ENCODE measurements at places on chromosomes 13 and 19.

DNA sequence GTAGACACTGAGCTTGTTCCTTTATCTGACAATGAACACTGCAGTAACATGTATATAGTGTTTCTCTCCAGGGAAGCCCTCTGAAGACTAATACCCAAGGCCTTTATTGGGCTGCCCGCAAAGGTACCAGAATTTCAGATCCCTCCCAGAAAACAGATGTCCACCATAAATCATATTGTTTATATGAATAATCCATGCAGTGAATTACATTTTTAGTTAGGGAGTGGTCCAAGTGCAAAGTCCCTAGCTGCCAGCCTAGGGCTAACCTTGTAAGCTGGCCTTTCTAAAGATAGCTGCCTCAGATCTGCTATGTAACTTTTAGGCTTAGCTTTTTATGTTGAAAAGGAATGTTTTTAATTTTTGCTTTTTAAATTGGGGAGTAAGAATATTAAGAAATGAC, 44.7 kb downstream of the TDRD3 start:
- no peak for DNase-seq

DNA sequence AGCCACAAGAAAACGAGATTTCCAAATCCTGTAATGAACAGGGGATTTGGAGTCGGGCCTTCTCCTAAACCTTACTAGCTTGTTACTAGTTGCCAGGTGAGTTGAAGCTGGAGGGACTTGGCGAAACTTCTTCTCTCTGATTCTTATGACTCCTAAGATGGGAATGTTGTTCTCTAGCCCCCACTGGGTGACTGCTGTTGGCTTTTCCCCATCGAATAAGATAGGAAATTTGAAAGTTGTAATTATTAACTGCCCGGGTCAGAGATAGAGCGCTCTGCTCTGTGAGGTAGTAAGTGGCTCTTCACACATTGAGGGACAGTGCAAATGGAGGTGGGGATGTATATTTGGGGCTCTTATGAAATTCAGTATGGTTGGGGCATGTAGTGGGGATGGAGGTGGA, 111.2 kb upstream of the MBNL2 start:
- no peak for DNase-seq

DNA sequence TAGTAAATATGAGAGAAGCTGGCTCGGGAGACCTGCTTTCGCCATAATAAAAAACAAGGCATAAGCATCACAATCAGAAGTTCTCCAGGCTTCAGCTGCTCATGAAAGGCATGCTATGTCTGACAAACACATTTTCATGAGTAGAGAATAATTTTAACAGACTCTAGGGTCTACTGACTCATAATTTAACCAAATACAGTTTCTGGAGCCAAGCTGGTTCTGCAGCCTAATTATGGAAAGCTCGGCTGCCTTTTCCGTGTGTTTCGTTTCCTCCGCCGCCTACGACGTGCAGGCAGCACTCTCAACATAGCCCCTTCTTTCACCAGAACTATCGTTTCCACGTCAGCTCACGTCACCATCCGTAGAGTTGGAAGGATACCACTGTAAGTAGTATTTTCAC, 5.7 kb downstream of the MCF2L start:
- no peak for DNase-seq

DNA sequence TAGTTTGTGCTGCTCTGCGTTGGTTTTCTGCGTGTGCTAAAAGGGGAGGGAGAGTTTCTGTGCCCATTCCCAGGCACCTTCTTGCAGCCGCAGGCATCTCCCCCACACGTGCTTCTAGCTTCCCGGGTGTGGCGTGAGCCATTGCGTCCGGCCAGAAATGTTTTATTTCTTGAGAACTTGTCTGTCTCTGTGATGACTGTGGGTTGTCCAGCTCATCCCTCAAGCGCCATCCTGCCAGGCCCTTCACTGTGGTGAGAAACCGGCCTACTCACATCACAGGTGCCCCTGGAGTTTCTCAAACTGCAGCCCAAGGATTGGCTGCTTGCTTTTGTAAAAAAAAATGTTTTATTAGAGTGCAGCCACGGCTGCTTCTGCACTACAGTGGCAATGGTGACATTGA, 24.2 kb downstream of the EPN1 start:
- no peak for DNase-seq

GRCh38 chr13:88074794-88075510, 403.8 kb downstream of the SLITRK5 start:
- DNase-seq, result no peak

GRCh38 chr13:80441968-80442367, 101.0 kb upstream of the SPRY2 start:
- DNase-seq, result no peak

- DNase-seq, result no peak
These were observed 2.7 kb downstream of the TNPO2 start for GRCh38 chr19:12720851-12721655.

DNA sequence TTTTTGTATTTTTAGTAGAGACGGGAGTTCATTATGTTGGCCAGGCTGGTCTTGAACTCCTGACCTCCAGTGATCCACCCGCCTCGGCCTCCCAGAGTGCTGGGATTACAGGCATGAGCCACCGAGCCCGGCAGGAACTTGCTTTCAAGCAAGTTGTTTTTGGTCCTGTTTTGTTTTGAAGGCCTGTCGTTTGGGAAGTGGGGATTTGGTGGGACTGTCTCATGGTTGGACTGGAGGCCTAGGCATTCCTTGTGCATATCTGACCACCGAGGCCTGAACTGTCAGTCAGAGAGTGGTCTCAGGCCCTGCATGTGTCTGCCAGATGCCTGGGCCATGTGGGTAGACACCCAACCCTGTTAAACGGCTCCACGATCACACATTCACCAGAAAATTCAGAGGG, 26.3 kb downstream of the UBXN6 start:
- DNase-seq, result no peak

DNA sequence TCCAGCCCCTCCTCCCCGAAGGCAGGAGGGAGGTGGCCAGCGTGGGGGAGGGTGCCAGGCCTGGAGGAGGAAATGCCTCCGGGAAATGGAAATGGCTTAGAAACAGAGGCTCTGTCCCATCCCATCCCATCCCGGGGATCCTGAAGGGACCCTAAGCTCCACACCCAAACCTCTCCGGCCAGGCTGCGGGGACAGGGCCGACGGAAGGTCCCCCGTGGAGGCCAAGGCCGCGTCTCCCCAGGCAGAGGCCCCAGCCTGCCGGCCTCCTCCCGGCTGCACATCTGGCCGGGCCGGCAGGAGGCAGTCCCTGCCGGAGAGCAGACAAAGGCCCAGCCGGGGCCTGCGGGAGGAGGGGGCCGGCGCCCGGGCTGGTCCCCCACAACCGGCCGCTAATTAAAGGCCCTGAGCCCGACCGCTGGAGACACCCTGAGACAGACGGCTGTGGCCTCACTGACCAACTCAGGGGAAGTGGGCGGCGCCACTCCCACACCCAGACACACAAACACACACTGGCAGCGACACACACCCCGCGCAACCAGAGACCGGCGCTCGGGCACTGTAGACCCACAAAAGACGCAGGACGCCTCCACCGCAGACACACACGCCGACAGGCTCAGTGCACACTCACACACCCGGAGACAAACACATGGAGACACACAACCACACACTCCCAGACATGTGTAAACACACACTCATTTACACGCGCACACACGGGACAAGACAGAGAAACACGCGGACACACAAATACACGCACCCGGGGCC, 1.1 kb downstream of the ADAMTS10 start:
- DNase-seq, result peak; percentile 56

- no peak for DNase-seq
These were observed 1.3 kb upstream of the BSG start for GRCh38 chr19:570937-571565.

- DNase-seq, result peak; percentile 74
These were observed 105.4 kb upstream of the MBNL2 start for GRCh38 chr13:97116754-97117153.

- DNase-seq, result no peak
These were observed 536 bp downstream of the UBA2 start for GRCh38 chr19:34428549-34429285.

GRCh38 chr13:39941911-39942551, 286.6 kb downstream of the COG6 start:
- no peak for DNase-seq

DNA sequence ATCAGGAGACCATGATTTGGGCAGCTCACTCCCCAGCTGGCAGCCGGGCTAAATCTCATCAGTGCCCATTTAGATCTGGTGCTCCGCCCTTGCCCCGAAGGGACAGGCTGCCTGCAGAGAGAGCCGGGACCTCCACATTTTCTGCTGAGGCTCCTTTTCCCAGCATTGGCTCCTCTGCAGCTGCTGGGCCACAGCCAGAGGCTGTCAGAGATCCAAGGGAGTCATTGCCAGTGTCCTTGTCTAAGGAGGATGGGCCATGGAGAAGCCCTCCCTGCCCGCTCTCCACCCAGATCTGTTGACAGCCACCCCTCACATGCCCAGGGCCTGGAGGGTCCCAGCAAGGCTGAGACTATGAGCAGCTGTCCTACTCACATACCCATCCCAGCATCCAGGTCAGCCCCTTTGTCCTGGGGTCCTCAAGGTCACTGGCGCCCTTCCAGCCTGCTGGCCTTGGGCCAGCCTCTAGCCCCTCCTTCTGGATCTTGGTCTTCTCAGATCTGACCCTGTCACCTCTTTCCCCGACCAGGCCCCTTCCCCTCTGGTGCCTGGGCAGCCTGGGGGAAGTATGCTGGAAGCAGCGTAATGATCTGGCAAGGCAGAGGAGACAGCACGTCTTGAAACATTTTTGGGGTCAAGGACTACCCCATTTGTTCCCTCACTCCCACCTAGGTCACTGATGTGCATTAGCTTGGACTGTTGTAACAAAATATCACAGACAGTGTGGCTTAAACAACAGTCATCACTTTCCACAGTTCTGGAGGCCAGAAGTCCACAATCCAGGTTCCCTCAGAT, 7.9 kb downstream of the PIN1 start:
- no peak for DNase-seq

DNA sequence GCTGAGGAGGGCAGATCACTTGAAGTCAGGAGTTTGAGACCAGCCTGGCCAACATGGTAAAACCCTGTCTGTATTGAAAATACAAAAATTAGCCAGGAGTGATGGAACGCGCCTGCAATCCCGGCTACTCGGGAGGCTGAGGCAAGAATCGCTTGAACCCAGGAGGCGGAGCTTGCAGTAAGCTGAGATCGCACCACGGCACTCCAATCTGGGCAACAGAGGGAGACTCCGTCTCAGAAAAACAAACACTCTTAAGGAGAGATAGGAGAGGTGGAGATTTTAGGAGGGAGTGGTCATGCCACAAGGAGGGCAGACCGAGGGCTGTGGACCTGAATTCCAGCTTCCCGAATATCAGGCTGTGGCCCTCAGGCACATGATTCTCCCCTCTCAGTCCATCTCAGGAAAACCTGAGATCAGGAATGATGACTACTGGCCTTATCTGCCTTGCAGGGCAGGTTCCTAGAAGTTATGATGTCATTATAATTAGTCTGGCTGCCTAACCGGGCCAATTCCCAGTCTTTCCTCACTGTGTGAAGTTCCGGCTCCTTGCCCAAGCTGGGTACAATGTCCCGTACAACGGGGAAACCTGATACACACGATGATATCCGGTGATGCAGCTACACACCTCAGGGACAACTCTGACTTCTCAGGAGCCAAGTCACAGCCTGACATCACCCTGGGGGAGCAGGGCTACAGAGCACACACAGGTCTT, 2.5 kb downstream of the SLC35E1 start:
- no peak for DNase-seq

- no peak for DNase-seq
These were observed 127.4 kb downstream of the DCT start for GRCh38 chr13:94352057-94352456.

DNA sequence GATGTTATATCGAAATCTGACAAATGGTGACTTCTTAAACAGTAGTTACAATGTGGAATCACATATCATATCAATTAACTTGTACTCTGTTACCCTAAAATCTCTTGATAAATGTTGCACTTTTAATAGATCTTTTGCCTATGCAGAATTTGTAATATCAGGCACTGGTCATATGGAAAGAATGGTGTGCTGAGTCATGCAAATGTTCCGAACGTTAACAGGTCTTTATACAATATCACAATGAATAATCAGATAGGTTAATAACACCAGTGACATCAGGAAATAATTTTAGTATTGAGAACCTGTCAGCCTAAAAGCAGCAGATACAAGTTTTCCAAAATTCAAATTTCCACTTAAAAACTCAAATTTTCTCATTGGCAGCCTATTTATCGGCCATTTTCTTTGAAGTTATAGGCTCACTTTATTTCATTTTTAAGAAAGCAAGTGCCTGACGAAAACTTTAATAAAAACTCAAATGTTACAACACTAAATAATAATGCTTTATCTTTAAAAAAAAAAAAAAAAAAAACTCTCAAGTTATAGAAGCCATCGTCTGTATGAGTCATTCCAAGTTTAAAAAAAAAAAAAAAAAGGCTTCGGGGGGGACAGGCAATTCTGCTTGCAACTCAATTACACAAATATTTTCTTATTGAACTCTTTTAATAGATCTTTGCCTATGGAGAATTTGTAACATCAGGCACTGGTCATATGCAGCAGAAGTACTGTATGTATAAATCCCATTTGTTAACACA, 180.9 kb downstream of the DIAPH3 start:
- no peak for DNase-seq

DNA sequence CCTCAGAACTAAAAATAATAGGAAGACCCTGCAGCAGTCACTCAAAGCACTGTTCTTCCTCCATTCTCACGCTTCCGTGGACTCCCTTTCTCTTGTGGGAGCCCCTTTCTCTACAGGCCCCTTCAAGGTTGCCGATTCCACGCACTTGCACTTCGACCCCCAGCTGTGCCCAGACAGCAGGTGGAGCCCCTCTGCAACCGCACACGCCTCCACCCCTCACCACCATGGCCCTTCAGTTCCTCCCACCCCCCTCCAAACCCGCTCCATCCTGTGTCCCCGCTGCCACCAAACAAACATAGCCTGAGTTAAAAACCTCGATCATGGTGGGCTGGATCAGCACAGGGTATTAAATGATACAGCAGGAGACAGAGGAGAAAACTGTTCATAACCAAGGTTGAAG, 102.6 kb downstream of the STK24 start:
- no peak for DNase-seq

GRCh38 chr19:16896146-16897028, 7.6 kb downstream of the F2RL3 start:
- no peak for DNase-seq

DNA sequence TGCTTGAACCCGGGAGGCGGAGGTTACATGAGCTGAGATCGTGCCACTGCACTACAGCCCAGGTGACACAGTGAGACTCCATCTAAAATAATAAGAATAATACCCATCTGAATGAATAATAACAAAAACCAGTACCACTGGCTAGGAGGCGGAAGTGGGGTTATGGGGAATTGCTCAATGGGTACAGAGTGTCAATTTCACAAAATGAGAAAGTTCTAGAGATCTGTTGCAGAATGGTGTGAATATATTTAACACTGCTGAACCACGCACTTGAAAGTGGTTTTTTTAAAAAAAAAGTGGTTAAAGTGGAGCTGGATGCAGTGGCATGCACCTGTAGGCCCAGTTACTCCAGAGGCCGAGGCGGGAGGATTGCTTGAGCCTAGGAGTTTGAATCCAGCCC, 18.5 kb downstream of the KLF2 start:
- no peak for DNase-seq

DNA sequence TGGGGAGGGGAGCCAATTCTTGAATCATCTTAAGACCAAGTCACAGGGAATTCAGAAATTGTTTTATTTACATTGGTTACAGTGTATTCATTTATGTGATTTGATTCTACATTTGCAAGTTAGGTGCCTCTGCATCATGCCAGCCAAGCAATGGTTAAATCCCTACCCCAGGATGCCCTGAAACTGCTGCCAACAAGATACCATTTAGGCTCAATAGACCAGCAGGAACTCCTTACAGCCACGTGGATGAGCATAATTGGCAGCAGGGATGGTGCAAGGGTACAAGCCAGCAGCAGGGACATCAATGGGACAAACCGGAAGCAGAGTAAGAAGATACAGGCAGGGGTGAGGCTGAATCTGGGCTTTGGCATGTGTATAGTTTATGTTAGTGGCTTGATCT, 72.4 kb upstream of the NBEA start:
- no peak for DNase-seq
